ENCODE measurements at places on chromosomes 5 and 9.

DNA sequence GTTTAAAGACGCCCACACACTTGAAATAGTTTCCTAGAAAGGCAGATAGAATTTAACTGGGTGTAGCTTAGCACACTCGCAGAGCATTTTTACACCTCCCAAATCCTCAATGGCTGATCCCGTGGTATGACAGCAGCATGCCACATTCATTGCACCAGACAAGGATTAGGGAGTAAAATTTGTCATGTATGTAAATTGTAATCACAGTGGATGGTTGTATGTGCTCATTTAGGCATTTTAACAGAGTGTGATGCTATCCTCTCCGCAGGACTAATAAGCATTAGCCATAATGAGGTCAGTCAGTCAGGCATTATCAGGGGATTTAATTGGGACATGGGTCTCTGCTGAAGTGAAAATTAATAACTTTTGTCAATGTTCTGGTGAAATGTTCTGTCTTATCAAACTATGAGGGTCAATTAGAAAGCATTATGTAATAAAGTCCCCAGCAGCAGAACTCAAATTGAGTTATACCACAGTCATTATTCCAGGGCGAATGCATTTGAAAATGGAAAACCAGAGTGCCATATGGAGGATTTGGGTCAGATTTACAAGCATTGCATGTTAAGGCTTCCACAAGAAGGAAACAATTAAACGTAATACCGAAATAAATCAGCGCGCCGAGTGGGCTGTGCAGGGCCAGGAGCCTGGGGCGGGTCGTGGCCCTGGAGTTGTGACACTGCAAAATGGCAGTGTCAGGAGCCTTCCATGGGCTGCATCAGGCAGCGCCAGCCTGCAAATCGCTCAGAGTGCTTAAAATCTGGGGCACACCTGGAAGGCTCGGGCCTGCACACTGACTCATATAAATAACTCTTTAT lies 602.2 kb downstream of the BNC2 start:
- no peak for DNase-seq

GRCh38 chr5:147309621-147310020 lies 74.8 kb downstream of the STK32A start:
- DNase-seq: no peak

- DNase-seq: no peak
Measured at GRCh38 chr5:32740651-32741050, 29.5 kb downstream of the NPR3 start.

DNA sequence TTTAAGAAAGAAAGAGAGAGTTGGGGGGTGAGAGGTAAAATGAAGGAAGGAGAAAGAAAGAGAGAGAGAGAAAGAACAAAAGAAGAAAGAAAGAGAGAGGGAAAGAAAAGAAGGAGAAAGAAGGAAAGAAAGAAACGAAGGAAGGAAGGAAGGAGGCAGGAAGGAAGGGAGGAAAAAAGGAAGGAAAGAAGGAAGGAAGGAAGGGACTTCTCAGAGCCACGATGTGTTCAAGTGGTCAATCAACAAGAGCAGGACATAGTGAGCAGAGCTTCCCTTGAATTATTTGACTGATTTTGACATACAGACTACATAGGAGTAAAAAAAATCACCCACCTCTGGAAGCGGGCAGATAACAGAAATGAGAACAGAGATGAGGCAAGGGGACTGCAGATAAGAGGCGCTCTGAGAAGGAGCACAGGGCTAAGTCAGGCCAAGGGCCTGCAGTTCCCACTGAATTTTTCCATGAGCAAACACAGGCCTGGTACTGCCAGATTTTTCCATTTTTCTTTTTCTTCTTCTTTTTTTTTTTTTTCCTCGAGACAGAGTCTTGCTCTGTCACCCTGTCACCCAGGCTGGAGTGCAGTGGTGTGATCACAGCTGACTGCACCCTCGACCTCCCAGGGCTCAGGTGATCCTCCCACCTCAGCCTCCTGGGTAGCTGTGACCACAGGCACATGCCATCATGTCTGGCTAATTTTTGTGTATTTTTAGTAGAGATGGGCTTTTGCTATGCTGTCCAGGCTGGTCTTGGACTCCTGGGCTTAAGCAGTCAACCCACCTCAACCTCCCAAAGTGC lies 77.7 kb upstream of the IL17B start:
- no peak for DNase-seq

- no peak for DNase-seq
Measured at GRCh38 chr9:98652741-98653140, 56.0 kb downstream of the GABBR2 start.

DNA sequence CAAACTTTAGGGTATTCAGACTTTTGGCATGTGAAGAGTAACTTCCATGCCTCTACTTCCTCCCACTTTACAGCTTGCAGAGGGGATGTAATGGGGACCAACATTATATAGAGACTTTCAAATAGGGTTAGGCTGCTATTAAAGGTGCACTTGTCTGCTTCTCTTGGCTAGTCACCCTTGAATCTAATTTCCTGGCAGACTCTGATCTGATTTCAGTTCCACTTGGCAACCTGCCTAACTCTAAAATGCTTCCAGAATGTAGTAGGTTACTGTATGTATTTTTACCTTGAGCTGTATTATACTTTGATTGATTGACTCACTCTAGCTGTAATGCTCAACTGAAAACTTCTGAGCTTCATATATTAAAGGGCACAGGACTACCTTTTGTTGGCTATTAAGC lies 693.4 kb downstream of the KCTD16 start:
- DNase-seq: no peak

- DNase-seq: no peak
Measured at GRCh38 chr9:79778581-79778980, 206.8 kb downstream of the TLE4 start.

- no peak for DNase-seq
Measured at GRCh38 chr5:159797261-159797970, 118.9 kb upstream of the ADRA1B start.

DNA sequence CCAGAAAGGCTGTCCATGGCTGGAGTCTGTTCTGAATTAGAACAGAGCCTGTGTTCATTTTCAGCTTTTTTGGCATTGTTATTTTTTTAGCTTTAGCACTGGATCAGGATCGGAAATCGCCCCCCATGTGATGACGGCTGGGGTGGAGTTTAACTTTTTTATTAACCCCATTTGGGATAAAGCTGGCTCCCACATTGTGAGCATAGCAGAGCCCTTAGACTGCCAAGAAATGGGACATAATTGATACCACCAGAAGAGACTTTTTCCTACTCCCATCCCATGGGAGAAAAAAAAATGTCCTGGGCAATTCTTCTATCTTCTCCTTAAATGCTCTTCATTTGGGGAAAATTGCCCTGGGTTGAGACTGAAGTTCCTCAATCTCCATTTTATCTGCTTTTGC lies 52.4 kb downstream of the SLIT3 start:
- no peak for DNase-seq

- no peak for DNase-seq
Measured at GRCh38 chr9:86926145-86926544, 21.2 kb downstream of the GAS1 start.

GRCh38 chr5:112604732-112605630 lies 132.7 kb upstream of the APC start:
- no peak for DNase-seq

GRCh38 chr5:33807771-33808170 lies 84.0 kb downstream of the ADAMTS12 start:
- DNase-seq: no peak

- no peak for DNase-seq
Measured at GRCh38 chr5:120516805-120517204, 52.7 kb downstream of the PRR16 start.

DNA sequence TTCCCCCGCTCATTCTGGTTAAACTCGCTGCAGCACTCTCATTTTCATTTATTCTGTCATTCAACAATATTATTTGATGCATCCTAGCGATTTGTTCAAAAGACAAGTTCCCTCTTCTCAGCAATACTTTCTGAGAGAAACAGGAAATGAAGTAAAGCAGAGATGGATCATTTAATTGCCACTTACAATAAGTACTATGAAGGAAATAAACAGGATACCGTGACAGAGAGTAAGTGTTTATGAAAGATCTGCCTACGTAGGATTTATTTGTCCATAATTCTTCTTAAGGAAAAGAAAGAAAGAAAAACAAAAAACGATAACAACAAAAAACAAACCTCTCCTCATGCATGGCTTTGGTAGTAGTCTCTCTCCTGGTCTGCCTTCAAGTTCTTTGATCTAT lies 406.8 kb upstream of the ZNF608 start:
- no peak for DNase-seq

GRCh38 chr9:28547527-28547926 lies 974.2 kb upstream of the C9orf72 start:
- no peak for DNase-seq

- no peak for DNase-seq
Measured at GRCh38 chr5:93915142-93915553, 173.7 kb upstream of the POU5F2 start.

DNA sequence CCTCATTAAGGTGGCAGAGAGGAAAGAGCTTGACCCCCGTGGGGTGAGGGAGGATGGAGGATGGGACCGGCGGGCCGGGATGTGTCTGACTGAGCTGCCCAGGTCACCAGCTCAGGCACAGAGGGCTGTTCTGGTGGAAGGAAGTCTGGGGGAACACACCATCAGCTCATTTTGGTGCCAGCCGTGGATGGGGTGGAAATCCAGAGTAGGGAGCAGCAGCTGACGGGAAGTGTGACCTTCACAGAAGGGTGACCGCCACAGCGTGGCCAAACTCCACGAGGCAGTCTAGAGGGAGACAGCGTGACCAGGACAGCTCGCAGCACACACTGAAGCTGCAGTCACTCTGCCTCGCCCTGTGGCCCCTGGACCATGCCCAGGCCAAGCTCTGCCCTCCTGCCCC lies 45.3 kb upstream of the PHYKPL start:
- no peak for DNase-seq

- no peak for DNase-seq
Measured at GRCh38 chr5:89849830-89850512, 559.6 kb downstream of the CETN3 start.

- DNase-seq: no peak
Measured at GRCh38 chr5:107401470-107402122, 269.1 kb downstream of the EFNA5 start.

All from stimulated activated naive CD8-positive, alpha-beta T cell treated with anti-CD3 and anti-CD28 coated beads, Interleukin-15, Interleukin-2, amounts not matched to agents 100 U/mL and 50 U/mL, for 24 hours (primary cell).